Activated T-helper 1 cell treated with anti-CD3 and anti-CD28 coated beads, Interleukin-12 subunit alpha, Interleukin-12 subunit beta, Interleukin-2, Interleukin-4 antibody, amounts not matched to agents 30 ng/mL and 10 ng/mL and 1 ng/mL, durations not matched to agents 14 hours and 24 hours and 36 hours (primary cell): ENCODE measurements at places on chromosomes 3 and 15. TPM values are rescaled to one million over a fixed set of nuclear protein-coding genes. Genes with fewer than 3 reads are reported as not detected.

GRCh38 chr3:48112813-48113212, 75.4 kb downstream of the CDC25A start:
- peaks cover 2% of the 10 kb centered on the region for H3K27me3 ChIP-seq
- H3K36me3 ChIP-seq = no peaks in the 10 kb centered on the region
- DNase-seq = no peak
- H3K4me1 ChIP-seq = peaks cover 17% of the 10 kb centered on the region

DNA sequence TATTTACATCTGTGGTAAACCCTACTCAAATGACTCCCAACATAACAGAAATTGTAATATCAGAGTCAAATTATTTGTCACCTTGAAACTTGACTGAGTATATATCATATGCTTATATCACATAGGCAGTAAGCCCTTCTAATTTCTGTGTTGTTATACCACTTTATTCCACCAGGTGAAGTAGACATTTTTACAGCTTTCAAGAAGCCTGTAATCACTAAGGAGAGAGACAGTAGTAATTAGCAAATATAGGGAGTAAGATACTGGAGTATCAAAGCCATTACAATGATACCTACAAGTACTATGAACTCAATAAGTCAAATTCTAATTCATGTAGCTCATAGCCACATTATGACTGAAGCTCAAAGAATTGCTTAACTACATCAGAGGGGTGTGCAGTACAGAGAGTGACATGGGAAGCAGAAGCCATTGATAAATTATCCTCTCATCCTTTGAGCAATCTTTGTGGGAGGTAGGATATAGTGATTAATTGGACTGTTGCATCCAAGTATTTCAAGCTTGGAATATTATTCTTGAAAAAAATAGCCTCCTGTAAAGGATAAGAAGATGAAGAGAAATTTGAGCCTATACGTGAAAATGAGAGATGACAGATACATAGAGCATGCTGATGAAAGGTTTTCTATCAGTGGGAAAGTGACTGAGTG, 1005.9 kb downstream of the ZPLD1 start:
- H3K4me3 ChIP-seq = no peak overlapping the region
- H3K27me3 ChIP-seq = no peaks in the 10 kb centered on the region
- no peak overlapping the region for H3K27ac ChIP-seq
- no peak for DNase-seq

DNA sequence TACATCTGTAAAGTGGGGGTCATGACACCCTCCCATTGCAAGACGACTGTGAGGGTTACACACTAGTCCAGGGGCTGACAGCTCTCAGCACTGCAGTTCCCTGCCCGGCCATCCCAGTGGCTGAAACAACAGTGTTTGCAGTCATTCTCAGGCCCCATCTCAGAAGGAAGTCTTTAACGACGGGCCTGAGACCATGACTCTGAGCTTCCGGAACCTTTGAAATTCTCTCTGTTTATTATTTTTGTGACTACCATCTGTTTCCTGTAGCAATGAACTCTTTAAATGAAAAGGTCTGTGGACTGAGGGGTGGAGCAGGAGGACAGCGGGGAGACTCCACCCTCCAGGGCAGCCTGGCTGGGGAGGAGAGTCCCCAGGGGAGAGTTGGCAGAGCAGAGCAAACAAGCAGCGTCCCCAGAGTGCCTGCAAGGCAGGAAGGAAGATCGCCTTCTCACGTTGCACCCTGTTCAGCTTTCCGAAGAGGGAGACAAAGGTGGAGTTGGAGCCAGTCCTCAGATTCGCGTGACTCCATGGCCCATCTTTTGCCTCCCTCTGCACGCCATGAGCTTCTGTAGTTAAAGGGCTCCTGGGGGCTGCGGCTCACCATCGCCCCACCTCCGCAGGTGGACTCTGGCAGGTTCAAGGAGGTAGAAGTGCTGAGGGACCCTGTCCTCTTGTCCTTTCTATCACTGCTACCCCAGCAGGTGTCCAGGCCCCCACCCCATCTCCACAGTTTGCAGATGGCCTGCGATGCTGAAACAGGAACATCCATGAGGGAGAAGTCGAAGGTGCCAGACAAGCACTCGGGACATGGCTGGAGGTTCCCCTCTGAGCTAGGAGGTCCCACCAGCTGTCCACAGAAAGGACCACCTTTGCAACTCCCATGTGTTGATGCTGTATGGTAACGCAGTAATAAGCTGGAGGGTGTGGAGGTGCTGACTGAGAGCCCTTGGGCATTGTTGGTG, 525.8 kb upstream of the PROK2 start:
- peak overlapping the region; percentile 95 for H3K27ac ChIP-seq
- peaks cover 2% of the 10 kb centered on the region for H3K36me3 ChIP-seq
- peaks cover 23% of the 10 kb centered on the region for H3K4me1 ChIP-seq
- no peaks in the 10 kb centered on the region for H3K27me3 ChIP-seq
- peak; percentile 12 for DNase-seq

PARP15 gene
- total RNA-seq = 12.8 and 13.2 TPM in 2 replicates

- H3K27me3 ChIP-seq = no peaks in the 10 kb centered on the region
- H3K27ac ChIP-seq = peak overlapping the region; percentile 76
Measured at GRCh38 chr15:74382004-74382816, 14.8 kb upstream of the CYP11A1 start.

- H3K36me3 ChIP-seq = peaks cover 15% of the 10 kb centered on the region
- H3K27ac ChIP-seq = no peak overlapping the region
- no peak for DNase-seq
- H3K4me1 ChIP-seq = no peaks in the 10 kb centered on the region
Measured at GRCh38 chr3:17724948-17725347, 17.5 kb downstream of the TBC1D5 start.

DNA sequence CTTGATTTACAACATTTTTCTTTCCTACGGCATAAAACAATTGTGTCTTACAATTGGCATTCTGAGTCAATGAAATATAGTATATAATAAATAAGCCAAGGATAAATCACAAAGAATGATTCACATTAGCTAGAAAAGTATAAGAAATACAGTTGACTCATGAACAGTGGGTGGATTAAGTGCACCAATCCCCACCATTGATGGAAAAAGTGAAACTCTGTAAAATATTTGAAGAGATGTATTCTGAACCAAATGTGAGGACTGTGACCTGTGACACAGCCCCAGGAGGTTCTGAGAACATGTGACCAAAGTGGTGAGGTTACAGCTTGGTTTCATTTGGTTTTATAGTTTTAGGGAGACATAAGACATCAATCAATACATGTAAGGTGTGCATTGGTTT, 227.5 kb downstream of the ALCAM start:
- H3K27ac ChIP-seq = no peak overlapping the region
- peaks cover 4% of the 10 kb centered on the region for H3K4me1 ChIP-seq
- no peaks in the 10 kb centered on the region for H3K36me3 ChIP-seq
- no peak for DNase-seq

DNA sequence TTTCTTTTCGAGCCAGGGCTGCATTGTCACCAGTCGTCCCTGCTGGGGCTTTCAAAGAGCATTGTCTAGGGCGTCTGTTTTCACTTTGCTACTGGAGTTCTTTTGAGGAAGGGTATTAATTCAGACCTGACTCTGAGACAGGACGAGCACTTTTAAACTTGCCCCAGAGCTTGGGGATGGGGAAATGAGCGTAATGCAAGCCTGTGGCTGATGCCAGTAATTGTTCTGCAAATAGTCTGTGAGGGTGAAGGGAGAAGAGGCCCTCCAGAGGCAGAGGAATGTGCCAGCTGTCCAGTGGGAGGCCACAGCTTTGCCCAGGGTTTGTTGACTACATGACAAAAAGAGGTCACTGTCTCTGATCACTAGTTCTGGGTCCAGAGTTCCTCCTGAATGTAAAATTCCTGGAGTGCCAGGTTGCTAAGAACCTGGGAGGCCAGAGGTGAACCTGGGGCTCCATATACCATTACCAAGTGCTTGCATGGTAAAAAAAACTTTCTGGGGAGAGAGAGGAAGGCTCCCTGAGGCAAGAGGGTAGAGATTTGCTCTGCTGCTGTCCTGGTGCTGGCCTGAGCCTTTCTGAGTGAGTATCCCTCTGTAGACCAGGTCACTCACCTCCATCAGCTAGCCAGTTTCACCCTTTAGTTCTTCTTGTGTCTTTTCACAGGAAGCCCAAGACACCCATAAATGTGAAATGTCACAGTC, 14.8 kb downstream of the EEFSEC start:
- no peaks in the 10 kb centered on the region for H3K27me3 ChIP-seq
- H3K4me3 ChIP-seq = no peak overlapping the region
- H3K4me1 ChIP-seq = no peaks in the 10 kb centered on the region
- no peak overlapping the region for H3K27ac ChIP-seq
- DNase-seq = no peak

DNA sequence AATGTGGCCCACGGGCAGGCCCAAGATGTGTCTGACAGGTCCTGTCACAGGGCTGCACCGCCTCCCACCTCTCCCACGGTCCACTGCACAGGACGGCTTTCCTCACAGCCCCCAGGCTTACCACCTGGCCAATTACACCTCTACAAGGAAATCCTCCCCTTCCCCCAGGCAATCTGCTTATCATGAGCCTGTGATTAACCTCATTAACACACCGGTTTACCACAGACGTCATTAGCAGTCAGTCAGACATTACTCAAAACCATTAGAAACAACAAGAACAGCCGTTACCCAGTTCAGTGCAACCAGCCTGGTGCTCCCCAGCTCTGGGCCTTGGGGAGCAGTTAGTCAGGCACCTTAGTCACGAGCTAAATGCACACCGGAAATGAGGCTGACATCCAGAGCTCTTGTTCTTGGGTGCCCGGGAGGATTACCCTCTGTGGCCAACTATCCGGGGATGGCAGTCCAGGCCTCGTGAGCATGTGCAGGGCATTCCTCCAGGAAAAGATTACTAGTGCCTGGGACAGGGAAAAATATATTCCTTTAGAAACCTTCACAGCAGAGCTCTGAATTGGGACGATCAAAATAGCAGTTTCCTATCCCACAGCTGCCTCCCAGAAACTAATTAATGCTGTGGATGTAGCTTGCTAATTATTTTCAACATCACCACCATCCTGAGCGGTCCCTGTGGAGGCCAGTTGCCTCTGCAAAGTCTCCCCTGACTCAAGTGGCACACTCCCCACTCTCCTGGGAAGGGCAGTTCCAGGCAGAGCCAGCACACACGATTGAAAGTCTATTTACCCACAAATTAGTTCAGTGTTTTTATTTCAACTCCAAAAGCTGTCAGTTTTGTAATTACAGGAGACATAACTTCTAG, 117.4 kb upstream of the ZBED2 start:
- H3K4me1 ChIP-seq = peaks cover 11% of the 10 kb centered on the region
- no peak overlapping the region for H3K4me3 ChIP-seq
- no peaks in the 10 kb centered on the region for H3K27me3 ChIP-seq
- DNase-seq = no peak

DNA sequence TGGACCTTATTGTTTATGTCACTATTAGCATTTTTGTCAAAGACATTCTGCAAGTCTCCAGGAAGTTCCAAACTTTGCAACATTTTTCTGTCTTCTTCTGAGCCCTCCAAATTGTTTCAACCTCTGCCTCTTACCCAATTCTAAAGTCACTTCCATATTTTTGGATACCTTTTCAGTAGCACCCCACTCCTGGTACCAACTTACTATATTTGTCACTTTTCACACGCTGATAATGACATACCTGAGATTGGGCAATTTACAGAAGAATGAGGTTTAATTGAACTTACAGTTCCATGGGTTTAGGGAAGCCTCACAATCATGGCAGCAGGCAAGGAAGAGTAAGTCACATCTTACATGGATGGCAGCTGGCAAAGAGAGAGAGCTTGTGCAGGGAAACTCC, 1206.5 kb upstream of the EPHA6 start:
- H3K27me3 ChIP-seq = no peaks in the 10 kb centered on the region
- H3K27ac ChIP-seq = no peak overlapping the region
- H3K36me3 ChIP-seq = no peaks in the 10 kb centered on the region
- H3K4me1 ChIP-seq = no peaks in the 10 kb centered on the region
- H3K4me3 ChIP-seq = no peak overlapping the region

EFHB gene
- total RNA-seq = 0.24 and 0.34 TPM in 2 replicates

IL5RA gene
- 0.12 TPM in 1 of 2 replicates, not detected in the other for total RNA-seq

DNA sequence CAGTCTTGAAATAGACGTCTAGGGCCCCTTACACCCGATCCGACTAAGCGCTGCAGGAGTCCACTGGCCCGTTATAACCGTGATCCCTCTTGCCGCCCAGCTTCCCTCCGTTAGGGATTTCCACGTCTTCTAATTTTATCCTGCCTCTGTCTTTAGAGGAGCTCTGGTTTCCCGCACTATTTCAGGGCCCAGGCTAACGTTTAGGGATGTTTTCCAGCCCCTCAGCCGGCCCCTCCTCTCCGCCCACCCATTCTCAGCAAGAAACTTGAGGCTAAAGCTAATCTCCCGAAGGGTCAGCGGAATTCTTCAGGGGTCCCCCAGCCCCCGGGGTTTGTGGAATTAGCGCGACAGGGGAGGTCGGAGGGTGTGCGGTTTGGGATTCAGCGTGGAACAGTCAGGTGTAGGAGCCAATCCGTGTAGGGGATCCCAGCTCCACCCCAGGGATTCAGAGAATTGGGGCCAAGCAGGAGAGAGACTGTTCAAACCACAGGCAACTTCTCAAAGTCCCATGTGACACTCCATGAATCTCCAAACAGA, 1.6 kb downstream of the PTX3 start:
- no peaks in the 10 kb centered on the region for H3K36me3 ChIP-seq
- H3K27me3 ChIP-seq = peaks cover 52% of the 10 kb centered on the region
- H3K4me3 ChIP-seq = no peak overlapping the region
- peaks cover 8% of the 10 kb centered on the region for H3K4me1 ChIP-seq
- no peak overlapping the region for H3K27ac ChIP-seq
- DNase-seq = no peak

CLDN16 gene
- total RNA-seq = not detected in 2 replicates

ATG7 gene
- total RNA-seq = 38.6 and 44.0 TPM in 2 replicates

DNA sequence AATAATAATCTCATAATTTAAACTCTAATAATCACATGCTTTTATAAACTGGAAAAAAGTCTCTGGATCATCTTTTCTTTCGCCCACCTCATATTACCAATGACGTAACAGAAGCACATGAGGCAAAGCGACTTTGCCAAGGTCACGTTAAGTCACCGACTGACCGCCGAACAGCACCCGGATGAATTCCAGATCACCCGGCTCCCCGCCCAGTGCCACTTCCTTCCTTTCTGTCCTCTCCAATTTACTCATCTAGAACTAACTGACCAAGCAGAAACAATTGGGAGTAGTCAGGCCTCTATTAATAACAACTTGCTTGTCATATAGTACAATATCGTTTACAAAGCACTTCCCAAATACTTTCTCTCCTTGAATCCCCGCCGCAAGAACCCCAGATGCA, 21.1 kb downstream of the FGF12 start:
- H3K36me3 ChIP-seq = no peaks in the 10 kb centered on the region
- no peak overlapping the region for H3K4me3 ChIP-seq
- DNase-seq = no peak

DGKG gene
- total RNA-seq = 0.26 and 1.4 TPM in 2 replicates
